ENCODE measurements at places on chromosomes 7 and 10. TPM values are rescaled to one million over a fixed set of nuclear protein-coding genes. Genes with fewer than 3 reads are reported as not detected.

DNA sequence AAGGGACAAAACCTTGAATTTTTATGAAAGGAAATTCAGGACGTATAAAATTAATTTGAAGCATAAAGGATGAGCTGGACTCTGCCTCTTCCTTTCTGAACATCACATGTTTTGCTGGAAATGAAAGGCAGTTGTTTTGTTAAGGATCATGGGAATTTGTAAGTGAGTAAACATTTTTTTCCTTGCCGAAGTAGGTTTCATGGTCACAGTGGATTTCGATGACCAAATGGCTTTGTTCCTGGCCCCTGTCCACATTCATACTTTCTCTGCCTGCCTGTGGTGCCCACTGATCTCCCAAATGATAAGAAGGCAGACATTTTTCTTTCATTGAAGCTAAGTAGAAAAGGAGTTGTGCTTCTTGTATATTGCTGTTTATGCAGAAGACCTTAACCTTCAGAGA, 104.2 kb downstream of the ARID5B start:
- H3K27ac ChIP-seq: no peak overlapping the region
- H3K4me1 ChIP-seq: no peaks in the 10 kb centered on the region
- no peak overlapping the region for H3K4me3 ChIP-seq
- H3K36me3 ChIP-seq: no peaks in the 10 kb centered on the region
- no peak for DNase-seq

DNA sequence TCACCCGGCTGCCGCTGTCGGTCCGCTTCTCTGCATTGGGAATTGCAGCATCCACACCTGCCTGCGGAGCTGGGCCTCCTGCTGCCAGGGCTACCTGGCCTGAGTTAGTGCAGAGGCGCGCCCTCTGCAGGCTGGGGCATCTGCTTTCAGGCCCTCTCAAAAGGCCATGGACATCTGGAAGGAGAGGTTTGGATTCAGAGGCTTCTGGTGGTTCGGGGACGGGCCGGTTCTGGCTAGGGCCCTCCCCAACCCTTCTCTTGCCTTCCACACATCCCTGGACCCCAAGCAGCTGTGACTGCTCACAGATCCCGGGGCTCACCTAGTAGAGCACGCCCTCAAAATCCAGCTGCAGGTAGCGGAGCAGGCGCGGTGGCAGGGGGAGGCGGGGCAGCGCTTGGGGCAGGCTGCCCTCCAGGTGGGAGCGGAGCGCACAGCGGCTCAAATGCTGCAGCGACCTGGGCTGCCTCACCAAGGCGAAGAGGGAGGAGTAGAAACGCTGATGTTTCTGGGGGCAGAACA, 8.4 kb upstream of the GBX1 start:
- no peak overlapping the region for H3K4me3 ChIP-seq
- no peaks in the 10 kb centered on the region for H3K4me1 ChIP-seq
- no peaks in the 10 kb centered on the region for H3K36me3 ChIP-seq
- H3K27me3 ChIP-seq: peaks cover 29% of the 10 kb centered on the region

Gene VSTM2A
- not detected for total RNA-seq

DNA sequence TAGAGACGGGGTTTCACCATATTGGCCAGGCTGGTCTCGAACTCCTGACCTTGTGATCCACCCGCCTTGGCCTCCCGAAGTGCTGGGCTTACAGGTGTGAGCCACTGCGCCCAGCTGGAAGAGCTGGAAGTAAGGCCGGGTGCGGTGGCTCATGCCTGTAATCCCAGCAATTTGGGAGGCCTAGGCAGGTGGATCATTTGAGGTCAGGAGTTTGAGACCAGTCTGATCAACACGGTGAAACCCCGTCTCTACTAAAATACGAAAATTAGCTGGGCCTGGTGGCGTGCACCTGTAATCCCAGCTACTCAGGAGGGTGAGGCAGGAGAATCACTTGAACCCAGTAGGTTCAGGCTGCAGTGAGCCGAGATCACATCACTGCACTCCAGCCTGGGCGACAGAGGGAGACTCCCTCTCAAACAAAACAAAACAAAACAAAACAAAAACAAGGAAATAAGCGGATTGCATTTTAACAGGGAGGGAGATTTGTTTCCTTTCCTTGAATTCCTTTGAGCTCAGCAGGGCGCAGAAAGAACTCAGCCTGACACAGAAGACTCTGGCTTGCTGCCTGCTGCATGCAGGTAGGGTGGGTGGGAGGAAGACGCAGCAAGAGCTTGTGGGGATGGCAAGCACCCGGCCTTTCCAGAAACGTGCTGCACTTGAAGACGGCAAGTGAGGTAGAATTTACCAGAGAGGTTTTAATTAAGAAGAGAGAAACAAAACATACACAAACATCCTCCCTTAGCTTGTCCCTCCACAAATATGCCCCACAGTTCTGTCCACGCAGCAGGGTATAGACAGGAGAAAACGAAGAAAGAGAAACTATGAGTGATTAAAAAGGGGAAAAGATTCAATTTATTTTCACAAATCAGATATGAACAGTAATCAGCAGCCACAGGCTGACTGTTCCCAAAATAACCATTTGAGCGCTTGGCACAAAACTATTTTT, 148.0 kb downstream of the RNF216 start:
- peaks cover 39% of the 10 kb centered on the region for H3K4me1 ChIP-seq
- no peak overlapping the region for H3K4me3 ChIP-seq
- H3K27ac ChIP-seq: peak overlapping the region; percentile 77
- peak; percentile 83 for DNase-seq
- no peaks in the 10 kb centered on the region for H3K27me3 ChIP-seq

Gene AEBP1
- total RNA-seq: 61.4 TPM

- no peaks in the 10 kb centered on the region for H3K36me3 ChIP-seq
- H3K27me3 ChIP-seq: no peaks in the 10 kb centered on the region
- H3K27ac ChIP-seq: no peak overlapping the region
- no peak overlapping the region for H3K4me3 ChIP-seq
These were observed 195.0 kb downstream of the MTERF1 start for GRCh38 chr7:91685544-91685943.

All from endodermal cell (in vitro differentiated cells).